Naive thymus-derived CD4-positive, alpha-beta T cell (primary cell): ENCODE measurements at places on chromosomes 4 and X. TPM values are rescaled to one million over a fixed set of nuclear protein-coding genes. Genes with fewer than 3 reads are reported as not detected.

Gene TBC1D9
- total RNA-seq, result not detected in 2 replicates

DNA sequence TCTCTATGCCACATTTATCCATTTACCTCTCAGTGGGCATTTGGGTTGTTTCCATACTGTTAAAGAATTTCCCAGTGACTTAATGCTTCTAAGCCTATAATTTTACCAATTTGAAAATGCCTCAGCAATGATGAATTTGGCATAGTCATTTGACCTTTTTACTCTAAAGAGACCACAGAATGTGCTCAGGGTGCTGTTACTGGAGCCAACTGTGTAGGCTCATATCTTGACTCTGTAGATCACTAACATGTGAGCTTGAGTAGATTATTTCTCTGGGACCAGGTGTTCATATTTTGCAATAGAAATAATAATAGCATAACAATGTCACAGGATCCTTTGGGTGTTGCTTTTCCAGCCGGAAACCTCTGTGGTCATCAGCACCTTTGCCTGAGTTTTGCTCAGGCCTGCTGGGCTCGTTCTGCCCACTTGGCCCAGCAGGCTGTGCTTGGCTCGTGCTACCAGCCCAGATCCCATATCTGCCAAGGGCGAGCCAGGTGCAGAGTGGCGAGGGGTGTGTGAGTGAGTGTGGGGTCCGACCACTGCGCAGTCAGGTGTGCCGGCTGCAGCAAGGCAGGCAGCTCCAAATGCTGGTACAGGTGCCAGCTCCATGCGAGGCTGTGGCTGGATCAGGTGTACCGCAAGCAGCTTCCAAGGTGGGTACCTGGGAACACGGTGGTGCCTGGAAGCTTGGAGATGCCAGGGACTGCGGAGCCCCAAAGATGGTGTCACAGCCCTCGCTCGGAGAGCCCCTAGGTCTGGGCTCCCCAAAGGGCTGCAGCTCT lies 70.6 kb upstream of the ANK2 start:
- no peaks in the 10 kb centered on the region for H3K4me1 ChIP-seq
- DNase-seq, result no peak
- H3K27me3 ChIP-seq, result no peaks in the 10 kb centered on the region
- H3K36me3 ChIP-seq, result no peaks in the 10 kb centered on the region
- H3K4me3 ChIP-seq, result no peak overlapping the region

GRCh38 chr4:24889991-24890390 lies 22.9 kb downstream of the CCDC149 start:
- H3K27ac ChIP-seq, result no peak overlapping the region
- no peaks in the 10 kb centered on the region for H3K27me3 ChIP-seq
- H3K4me1 ChIP-seq, result no peaks in the 10 kb centered on the region
- no peaks in the 10 kb centered on the region for H3K36me3 ChIP-seq

GRCh38 chrX:110310000-110310790 lies 7.7 kb downstream of the AMMECR1 start:
- H3K36me3 ChIP-seq, result no peaks in the 10 kb centered on the region
- no peak overlapping the region for H3K4me3 ChIP-seq
- H3K4me1 ChIP-seq, result peaks cover 9% of the 10 kb centered on the region
- DNase-seq, result no peak
- no peaks in the 10 kb centered on the region for H3K27me3 ChIP-seq
- H3K27ac ChIP-seq, result no peak overlapping the region

DNA sequence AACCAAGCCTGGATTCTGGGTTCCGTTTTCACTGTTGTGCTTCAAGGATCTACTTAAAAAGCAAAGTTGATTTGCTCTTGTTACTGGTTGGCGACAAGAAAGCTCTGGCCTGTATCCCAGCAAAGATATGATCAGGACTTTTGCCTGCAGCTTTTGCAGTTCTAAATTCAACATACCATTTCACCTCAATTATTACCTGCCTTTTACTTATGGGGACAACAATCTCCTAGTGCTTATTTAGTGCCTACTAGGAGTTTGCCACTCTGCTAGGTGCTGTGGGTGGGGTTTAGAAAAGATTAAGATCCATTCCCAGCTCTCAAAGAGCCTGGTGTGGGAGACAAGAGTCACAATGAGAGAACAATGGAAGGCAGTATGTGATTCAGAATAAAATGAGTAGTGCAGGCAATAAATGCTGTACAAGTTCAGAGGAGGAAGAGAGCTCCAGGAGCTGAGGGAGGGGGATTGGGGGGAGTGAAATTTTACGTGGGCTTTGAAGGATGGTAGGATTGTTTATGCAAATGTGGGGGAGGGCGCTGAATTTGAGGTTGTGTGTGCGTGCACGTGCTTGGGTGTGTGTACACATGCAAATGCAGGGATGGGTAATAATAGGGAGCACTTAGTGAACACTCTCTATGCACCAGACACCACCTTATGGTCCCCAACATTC lies 5.0 kb upstream of the TMEM164 start:
- no peaks in the 10 kb centered on the region for H3K4me1 ChIP-seq
- no peaks in the 10 kb centered on the region for H3K27me3 ChIP-seq
- DNase-seq, result no peak

Gene LRP2BP
- total RNA-seq, result 2.0 TPM

Gene CT47B1
- total RNA-seq, result not detected in 2 replicates

DNA sequence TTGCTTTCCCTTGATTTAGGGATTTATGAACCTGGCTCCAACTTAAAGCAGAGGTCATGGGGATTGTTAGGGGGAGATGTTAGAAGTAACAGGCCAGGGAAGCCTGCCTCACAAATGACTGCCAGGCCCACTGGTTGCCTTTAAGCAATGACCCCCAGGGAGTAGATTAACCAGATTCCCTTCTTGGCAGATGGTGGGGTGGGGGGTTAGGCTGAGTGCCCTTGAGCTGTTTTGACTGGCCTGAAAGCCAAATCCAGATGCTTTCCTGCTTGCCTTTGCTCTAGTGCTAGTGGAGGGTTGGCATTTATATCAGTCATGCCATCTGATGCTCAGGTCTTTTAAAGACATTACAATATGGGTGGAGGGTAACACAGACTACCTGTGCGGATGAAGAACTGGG lies 128.1 kb downstream of the TMEM164 start:
- H3K27me3 ChIP-seq, result no peaks in the 10 kb centered on the region
- H3K36me3 ChIP-seq, result no peaks in the 10 kb centered on the region

Gene MCTS1
- 18.9 TPM for total RNA-seq

DNA sequence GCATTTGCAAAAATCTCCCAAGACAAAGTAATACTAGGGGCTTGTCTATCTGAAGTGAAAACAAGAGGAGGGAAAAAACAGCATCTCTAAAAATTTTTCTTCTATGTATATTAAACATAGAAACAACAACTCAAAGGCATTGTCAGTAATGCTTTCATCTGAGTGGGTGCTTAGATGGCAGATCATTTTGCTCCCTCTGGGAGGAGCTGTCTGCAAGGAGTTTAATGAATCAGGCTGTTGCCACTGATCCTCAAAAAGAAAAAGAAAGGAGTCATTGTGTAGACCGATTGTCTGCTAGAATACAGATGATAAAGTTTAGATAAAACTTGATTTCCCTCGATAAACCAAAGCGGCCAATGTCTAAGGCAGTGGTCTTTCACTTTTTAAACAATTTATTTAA lies 49.7 kb upstream of the KLHL8 start:
- H3K27ac ChIP-seq, result no peak overlapping the region
- H3K36me3 ChIP-seq, result no peaks in the 10 kb centered on the region
- H3K27me3 ChIP-seq, result no peaks in the 10 kb centered on the region
- no peak overlapping the region for H3K4me3 ChIP-seq

Gene CFP
- total RNA-seq, result 43.9 TPM

Gene CLDN2
- total RNA-seq, result not detected in 2 replicates

- H3K27ac ChIP-seq, result no peak overlapping the region
- H3K4me3 ChIP-seq, result no peak overlapping the region
- H3K4me1 ChIP-seq, result no peaks in the 10 kb centered on the region
- no peak for DNase-seq
Observed at GRCh38 chr4:169885893-169886292, 128.1 kb upstream of the HPF1 start.

Gene TCEAL9
- total RNA-seq, result 4.2 TPM

Gene SORCS2
- total RNA-seq, result not detected

GRCh38 chr4:86558797-86559196 lies 35.3 kb upstream of the PTPN13 start:
- no peak overlapping the region for H3K4me3 ChIP-seq
- no peak for DNase-seq
- no peaks in the 10 kb centered on the region for H3K4me1 ChIP-seq
- H3K27me3 ChIP-seq, result no peaks in the 10 kb centered on the region

- H3K27me3 ChIP-seq, result no peaks in the 10 kb centered on the region
- H3K4me3 ChIP-seq, result no peak overlapping the region
- H3K36me3 ChIP-seq, result no peaks in the 10 kb centered on the region
- no peaks in the 10 kb centered on the region for H3K4me1 ChIP-seq
- no peak for DNase-seq
Observed at GRCh38 chrX:125288343-125288742, 31.3 kb upstream of the TEX13C start.

GRCh38 chr4:152572417-152573086 lies 36.7 kb upstream of the FBXW7 start:
- H3K36me3 ChIP-seq, result no peaks in the 10 kb centered on the region
- H3K4me3 ChIP-seq, result no peak overlapping the region
- H3K27ac ChIP-seq, result no peak overlapping the region
- DNase-seq, result no peak

Gene PCDH10
- not detected for total RNA-seq

GRCh38 chr4:56185901-56186300 lies 201.4 kb downstream of the AASDH start:
- H3K27me3 ChIP-seq, result no peaks in the 10 kb centered on the region
- no peak overlapping the region for H3K4me3 ChIP-seq
- H3K4me1 ChIP-seq, result no peaks in the 10 kb centered on the region
- DNase-seq, result no peak
- no peak overlapping the region for H3K27ac ChIP-seq

DNA sequence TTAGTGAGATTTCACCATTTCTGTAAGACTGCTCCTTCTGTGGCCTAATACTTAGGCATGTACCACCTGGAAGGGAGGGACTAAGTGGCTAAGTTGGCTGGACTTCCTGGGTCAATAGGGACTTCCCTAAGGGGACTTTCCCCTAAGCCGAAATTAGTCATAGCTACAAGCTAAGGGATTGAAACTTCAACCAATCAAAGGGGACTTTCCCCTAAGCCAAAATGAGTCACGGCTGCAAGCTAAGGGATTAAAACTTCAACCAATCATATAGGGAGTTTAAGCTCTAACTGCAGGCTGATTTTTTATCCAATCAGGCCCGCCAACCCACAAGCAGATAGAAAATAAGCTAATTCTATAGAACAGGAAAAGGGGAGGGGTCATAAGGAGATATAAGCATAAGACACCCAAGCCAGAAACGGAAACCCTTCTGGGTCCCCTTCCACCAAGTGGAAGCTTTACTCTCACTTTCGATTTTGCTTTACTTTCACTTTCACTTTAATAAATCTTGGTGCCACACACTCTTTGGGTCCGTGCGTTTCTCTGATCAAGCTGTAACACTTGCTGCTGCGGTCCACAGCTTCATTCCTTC lies 382.8 kb downstream of the KLHL4 start:
- DNase-seq, result no peak
- no peaks in the 10 kb centered on the region for H3K4me1 ChIP-seq
- no peaks in the 10 kb centered on the region for H3K27me3 ChIP-seq
- no peak overlapping the region for H3K4me3 ChIP-seq
- H3K27ac ChIP-seq, result no peak overlapping the region

GRCh38 chr4:33883111-33883510 lies 2361.2 kb downstream of the ARAP2 start:
- no peaks in the 10 kb centered on the region for H3K27me3 ChIP-seq
- H3K4me1 ChIP-seq, result no peaks in the 10 kb centered on the region
- H3K27ac ChIP-seq, result no peak overlapping the region
- no peaks in the 10 kb centered on the region for H3K36me3 ChIP-seq
- no peak overlapping the region for H3K4me3 ChIP-seq
- DNase-seq, result no peak

- no peak overlapping the region for H3K27ac ChIP-seq
- no peaks in the 10 kb centered on the region for H3K36me3 ChIP-seq
- no peak overlapping the region for H3K4me3 ChIP-seq
- no peak for DNase-seq
- no peaks in the 10 kb centered on the region for H3K27me3 ChIP-seq
- no peaks in the 10 kb centered on the region for H3K4me1 ChIP-seq
Observed at GRCh38 chr4:6278801-6279197, 9.1 kb downstream of the WFS1 start.
